T-cell (primary cell): ENCODE measurements at places on chromosomes 7 and 10. TPM values are rescaled to one million over a fixed set of nuclear protein-coding genes. Genes with fewer than 3 reads are reported as not detected.

TEX47 gene
- total RNA-seq, result not detected

GTF2IRD1 gene
- total RNA-seq, result 6.7 TPM

PNLIP gene
- 2.6 TPM for total RNA-seq

OR2A12 gene
- not detected for total RNA-seq

GALNT17 gene
- 0.20 TPM for total RNA-seq

WDR11 gene
- total RNA-seq, result 38.2 TPM
